ENCODE measurements at places on chromosomes 13 and 19. TPM values are rescaled to one million over a fixed set of nuclear protein-coding genes. Genes with fewer than 3 reads are reported as not detected.
A peak's percentile ranks its signal among the peaks of the same experiment; 100 is the strongest.

- DNase-seq, result no peak
Measured at GRCh38 chr13:112733661-112734379, 44.0 kb downstream of the ATP11A start.

GRCh38 chr19:13033819-13034611 lies 38.7 kb downstream of the NFIX start:
- DNase-seq, result peak; percentile 49

GRCh38 chr13:33135097-33135496 lies 118.9 kb downstream of the KL start:
- no peak for DNase-seq

DNA sequence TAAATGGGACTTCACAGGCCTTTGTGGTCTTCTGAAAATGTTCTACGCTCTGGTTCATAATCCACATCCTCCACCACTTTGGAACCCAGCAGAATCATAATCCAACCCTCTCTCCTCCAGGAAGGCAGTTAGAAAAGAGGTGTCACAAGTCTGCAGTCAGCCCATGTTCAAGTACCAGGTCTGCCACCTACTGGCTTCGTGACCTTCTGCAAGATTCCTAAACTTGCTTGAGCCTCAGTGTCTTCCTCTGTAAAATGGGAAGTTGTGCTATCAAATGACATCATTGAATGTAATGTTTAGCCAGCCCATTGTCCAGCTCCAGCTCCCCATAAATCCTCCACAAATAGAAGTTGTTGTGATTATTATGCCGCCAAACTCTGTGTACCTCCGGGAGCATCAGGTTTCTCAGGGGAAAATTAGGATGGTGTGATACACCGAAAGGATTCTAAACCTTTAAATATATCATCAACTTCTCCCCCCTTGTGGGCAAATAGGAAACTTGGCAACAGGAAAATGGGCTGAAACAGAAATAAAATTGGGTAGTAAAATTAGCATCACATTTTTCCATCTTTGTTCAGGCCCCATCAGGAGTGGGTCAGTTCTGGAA lies 109.7 kb downstream of the NUFIP1 start:
- DNase-seq, result peak; percentile 72

AMER2 gene
- total RNA-seq, result not detected

LHFPL6 gene
- 72.6 TPM for total RNA-seq

All from lung microvascular endothelial cell (primary cell).